ENCODE measurements at places on chromosomes 1 and 21.

DNA sequence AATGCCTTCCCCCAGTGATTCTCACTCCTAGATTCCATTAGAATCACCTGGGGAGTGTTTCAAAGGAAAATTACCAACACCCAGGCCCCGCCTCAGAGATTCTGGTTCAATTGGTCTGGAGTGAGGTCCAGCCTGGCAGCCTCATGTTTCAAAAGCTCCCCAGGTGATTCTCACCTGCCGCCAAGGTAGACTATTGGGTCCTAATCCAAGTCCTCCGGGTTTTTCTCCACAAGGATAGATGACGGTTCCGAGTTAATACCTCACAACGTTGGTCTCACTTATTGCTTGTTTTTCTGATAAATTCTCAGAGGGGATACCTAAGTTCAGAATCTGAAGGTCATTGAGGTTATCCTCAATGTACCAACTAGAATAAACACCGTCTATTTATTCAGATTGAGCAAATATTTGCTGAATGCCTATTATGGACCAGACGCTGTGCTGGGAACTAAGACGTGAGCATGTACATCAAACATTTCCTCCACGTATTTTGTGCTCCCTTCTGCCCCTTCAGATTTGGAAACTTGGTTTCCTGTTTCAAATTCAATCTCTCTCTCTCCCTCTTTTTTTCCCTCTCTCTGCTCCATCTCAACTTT is 97.5 kb downstream of the SEC16B start:
- no peak for DNase-seq

GRCh38 chr1:204406621-204407020 is 5.0 kb downstream of the PPP1R15B start:
- DNase-seq, result no peak

GRCh38 chr1:1274299-1274930 is 761 bp upstream of the UBE2J2 start:
- DNase-seq, result no peak

DNA sequence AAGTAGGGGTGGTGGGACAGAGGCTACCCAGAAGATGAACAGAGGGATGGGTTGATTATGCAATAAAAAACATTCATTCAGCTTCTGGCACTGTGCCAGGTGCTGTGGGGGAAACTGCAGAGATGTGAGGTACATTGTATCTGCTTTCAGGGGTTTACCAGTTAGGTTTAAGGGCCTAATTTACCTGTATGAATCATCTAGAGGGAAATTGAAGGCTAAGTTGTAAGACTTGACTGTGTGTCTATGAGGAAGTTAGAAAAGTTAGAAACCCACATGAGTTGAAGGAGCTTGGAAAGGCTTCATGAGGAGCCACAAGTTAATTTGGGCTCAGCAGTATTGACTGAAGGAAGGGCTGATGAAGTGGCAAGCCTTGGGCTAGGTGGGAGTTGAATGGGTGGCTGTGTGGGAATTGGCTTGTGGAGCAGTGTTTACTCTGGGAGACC is 36.7 kb upstream of the APOBEC4 start:
- DNase-seq, result no peak

GRCh38 chr1:204514828-204515227 is 1.4 kb upstream of the MDM4 start:
- no peak for DNase-seq

DNA sequence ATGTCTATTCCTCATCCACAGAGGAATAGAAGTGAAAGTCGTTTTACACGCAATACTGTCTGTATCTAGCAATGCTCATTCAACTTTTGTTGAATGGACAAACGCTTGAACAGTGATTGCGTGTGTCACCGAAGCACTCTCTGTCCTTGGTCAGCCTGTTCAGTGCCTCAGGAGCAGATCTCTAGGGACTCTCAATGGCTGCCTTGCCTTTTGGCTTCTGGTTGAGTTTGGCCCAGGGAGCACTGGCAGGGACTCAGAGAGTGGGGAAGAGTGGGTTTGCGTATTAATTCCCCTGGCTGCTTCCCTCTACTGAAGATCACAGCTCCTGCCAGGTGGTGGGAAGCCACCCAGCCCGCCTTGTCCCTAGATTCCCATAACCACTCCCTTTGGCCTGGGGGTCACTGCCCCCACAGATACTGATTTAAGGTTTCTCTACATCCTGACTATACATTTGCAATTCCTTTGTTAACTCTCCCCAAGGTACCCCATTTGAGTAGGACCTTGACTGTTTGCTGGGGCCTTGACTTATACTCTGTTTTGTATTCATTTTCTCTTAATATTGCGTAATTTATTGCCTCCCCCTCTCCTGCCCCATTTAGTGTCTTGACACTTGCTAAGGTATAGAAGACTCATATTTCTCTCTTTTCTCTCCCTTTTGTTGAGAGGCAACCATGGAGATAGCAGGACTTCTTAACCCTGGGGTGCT is 61.7 kb upstream of the USP24 start:
- no peak for DNase-seq

GRCh38 chr21:38027901-38028498 is 111.7 kb upstream of the KCNJ6 start:
- DNase-seq, result no peak

DNA sequence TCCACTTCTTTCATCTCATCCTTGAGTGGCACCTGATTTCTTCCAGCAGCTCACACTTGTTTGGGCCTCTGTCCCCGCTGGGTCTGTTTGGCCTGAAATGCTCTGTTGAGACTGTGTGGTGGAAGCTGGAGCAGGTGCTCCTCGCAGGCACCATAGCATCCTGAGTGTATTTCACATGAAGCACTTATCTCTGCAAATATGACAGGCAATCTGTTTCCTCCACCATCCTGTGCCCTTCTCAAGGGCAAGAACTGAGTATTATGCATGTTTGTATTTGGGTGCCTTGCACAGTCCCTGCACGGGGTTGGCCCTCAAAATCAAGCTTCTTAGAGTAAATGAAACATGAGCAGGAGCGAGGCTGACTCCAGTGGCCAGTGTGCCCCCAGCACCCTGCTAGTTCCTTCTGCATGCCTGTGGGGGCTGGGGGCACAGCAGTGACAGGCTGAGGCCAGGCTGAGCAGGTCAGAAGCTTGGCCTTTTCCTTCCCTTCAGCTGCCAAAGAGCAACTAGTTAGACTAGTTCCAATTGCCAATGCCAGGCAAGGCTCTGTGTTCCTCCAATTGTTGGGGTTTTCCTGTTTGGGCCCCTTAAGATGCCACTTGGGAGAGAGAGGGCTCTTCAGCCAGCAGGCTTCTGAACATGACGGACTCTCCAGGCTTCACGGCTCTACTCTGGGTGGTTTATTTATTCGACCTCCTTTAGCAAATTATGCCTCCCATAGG is 129.6 kb upstream of the ATP1A1 start:
- DNase-seq, result no peak

- DNase-seq, result no peak
These were observed 216.0 kb downstream of the SLC35F3 start for GRCh38 chr1:234120327-234120944.

DNA sequence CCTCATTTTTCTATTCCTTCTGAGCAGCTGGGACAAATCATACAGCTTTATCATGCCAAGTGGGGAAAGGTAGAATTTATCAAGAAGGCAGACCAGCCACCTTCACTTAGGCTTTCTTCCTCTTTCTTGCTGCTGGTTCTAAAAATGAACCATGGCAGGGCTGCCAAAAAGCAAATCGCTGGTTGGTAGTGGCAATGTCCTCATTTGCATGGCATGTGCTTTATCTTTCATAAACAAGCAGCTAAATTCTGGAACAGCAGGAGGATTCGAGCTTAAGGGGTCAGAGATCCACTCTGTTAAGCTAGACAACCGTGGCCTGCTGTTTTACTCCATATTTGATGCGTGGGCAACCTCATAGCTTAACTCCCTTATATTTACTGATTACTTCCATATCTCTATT is 91.3 kb downstream of the RPE65 start:
- no peak for DNase-seq

DNA sequence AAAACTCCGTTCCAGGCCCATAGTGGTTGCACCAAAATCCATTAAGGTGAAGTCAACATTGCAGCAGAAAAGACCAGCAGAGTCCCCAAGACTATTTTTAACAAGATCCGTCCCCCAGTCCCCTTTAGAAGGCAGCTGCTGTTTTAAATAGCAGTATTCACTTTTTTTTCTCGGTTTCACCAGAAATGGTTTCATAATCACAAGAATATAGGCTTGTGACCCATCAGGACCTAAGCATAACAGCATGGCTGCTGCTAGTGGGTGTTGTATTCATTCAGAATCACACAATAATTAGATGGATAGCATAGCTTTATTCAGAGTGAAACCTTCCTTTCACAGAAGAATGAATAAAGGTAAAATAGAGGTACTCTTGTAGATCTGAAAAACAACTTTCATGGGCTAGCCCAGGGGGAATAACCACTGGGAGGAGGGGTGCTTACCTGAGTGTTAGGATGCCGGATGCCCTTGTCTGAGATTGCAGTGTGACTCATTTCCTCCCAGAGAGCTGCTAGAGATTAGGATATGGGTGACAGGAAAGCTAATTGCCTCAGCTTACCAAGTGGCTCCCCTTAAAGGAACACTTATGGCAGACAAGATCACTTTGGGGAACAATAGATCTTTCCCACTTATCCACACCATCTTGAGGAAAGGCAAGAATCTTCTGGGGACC is 35.0 kb downstream of the ACKR1 start:
- DNase-seq, result no peak

GRCh38 chr1:187237542-187237941 is 408.8 kb downstream of the PLA2G4A start:
- no peak for DNase-seq

GRCh38 chr1:47465605-47466004 is 27.8 kb downstream of the FOXD2 start:
- no peak for DNase-seq

GRCh38 chr1:175072099-175072951 is 4.7 kb downstream of the TNN start:
- DNase-seq, result no peak

- no peak for DNase-seq
These were observed 343.4 kb downstream of the MATN1 start for GRCh38 chr1:30379684-30380624.

- no peak for DNase-seq
These were observed 275.4 kb upstream of the TMEM51 start for GRCh38 chr1:14878124-14878523.

- DNase-seq, result no peak
These were observed 12.1 kb upstream of the TSPEAR start for GRCh38 chr21:44723177-44724131.

GRCh38 chr1:85087659-85088407 is 39.5 kb upstream of the MCOLN3 start:
- no peak for DNase-seq

- no peak for DNase-seq
These were observed 69.8 kb downstream of the TPR start for GRCh38 chr1:186304982-186305949.

- no peak for DNase-seq
These were observed 29.6 kb upstream of the DNM3 start for GRCh38 chr1:171811672-171812071.

DNA sequence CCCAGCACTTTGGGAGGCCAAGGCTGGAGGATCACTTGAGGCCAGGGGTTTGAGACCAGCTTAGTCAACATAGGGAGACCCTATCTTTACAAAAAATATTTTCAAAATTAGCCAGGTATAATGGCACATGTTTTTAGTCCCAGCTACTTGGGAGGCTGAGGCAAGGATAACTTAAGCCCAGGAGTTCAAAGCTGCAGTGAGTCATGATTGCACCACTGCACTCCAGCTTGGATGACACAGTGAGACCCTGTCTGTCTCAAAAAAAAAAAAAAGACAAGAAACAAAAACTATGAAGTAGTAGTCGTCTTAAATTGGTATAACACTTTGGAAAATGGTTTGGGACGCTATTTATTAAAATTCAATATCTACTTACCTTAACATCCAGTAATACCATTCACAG is 7.7 kb downstream of the AIM2 start:
- DNase-seq, result no peak

- no peak for DNase-seq
These were observed 21.6 kb downstream of the MRPS6 start for GRCh38 chr21:34094949-34095348.

- DNase-seq, result no peak
These were observed 91.7 kb downstream of the TYW3 start for GRCh38 chr1:74824497-74825107.

DNA sequence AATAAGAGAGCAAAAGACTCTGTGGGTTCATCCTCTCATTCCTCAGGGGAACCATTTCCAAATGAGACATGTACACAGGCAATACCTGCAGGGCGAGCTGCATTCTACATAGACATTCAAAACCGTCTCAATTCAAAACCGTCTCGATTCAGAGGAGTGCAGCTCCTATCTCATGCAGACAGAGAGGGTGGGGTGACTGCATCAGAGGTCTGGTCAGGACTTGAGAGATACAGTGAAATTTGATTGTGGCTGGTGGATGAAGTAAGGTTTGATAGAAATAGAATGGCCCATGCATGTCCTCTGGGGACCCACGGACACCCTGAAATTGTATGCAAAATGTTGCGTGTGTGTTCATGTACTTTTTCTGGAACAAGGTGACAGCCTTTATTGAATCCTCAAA is 27.3 kb downstream of the TEX35 start:
- no peak for DNase-seq

DNA sequence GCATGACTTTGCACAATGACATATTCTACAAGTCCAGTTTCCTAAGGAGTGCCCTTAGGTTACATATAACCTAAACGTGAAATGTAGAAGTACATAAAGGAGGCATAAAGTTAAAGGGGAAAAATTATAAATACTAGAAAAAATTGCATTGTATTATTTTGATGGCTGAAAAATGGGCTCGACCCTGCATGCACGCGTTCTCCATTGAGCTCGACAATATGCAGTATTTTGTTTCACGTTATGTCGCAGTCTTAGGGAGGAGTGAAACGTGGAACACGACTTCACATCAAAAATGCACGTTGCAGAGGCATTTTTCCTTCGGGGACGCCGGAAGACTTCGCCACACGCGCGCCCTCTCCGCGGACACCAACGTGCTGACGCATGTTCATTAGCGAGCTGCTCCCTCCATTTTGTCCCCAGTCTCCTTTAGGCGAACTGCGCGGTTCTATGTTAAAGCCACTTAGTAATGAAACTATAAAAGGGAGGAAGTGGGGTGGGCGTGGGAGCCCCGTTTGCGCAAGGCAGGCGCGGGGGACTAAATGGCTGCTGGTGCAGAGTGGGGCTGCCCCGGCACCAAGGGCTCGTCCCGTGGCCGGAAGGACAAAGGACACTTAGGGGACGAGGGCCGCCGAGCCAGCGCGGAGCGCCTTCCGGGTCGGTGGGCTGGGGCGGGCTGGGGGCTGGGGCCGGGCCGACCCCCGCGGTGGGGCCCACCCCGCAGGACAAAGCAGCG is 749 bp upstream of the COX20 start:
- DNase-seq, result peak; percentile 76

- DNase-seq, result no peak
These were observed 39.9 kb downstream of the IL6R start for GRCh38 chr1:154445040-154445472.

DNA sequence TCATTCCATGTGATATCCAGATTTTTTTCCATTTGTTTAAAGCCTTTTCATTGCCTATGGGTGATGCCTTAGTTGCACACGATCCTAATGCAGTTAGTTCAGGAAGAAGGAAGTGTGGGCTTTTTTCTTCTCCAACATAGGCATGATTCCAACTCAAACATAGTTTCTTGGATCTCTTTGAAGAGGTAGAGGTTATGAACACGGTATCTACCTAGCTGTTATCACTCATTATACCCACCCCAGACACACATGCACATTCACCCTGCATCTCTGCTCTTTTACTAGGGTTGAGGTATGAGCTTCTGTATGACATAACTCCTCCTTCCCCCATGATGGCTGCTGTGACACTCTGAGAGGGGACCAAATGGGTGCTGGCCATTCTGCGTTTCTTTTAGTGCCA is 122.1 kb upstream of the ZNF648 start:
- no peak for DNase-seq

Measured in activated T-helper 1 cell treated with Interleukin-2 at 50 U/mL for 16 hours (primary cell).